Common myeloid progenitor, CD34-positive (primary cell): ENCODE measurements at places on chromosomes 16 and 17.

DNA sequence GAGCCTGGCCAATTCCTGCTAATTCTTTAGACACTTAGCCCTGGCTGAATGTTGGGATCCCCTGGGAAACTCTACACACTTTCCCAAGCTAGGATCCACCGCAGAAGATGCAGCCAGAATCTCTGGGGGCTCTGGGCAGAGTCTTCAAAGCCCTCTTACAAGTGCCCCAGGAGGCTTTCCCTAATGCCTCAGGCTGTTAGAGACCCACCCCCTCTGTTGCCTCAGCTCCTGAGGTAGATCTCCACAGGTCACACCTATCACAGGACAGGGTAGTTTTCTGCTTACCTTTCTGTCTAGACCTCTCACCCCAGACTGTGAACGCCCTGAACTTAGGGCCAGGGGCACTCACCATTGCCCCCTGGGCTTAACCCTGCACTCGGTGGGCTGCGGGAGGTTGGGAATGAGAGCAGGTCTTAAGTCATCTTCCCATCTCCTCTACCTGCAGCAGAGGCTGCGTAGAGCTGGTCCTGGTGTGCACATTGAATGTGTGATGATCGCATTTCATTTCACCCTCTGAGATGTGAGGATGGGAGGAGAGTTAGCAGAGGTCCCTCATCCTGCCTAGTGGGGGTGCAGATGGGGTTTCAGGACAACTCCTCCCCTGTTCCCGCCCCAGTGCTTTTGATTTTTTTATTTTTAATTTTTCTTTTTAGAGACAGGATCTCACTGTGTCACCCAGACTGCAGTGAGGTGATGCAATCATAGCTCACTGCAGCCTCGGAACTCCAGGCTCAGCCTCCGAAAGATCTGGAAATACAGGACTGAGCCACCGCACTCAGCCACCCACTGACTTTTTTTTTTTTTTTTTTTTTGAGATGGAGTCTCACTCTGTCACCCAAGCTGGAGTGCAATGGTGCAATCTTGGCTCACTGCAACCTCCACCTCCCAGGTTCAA is 89.0 kb upstream of the LHX1 start:
- DNase-seq: no peak

DNA sequence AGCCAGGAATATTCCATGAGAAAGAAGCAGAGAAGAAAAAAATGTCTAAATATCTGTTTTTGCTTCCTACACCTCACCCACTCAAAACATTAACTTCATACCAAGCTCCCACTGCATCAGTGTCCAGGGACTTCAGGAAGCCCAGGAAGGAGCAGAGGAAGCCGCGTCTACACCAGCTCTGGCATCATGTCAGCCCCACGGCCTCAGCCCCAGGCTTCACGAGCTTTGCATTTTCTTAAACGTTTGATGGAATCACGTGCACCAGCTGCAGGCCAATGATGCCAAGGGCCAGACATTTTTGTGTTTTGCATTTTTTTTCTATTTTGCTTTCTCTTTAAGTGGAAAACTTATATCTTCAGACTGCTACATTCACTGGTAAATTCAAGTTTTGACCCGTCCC is 48.6 kb downstream of the CDRT4 start:
- DNase-seq: no peak

- no peak for DNase-seq
Measured at GRCh38 chr17:37797206-37797605, 52.3 kb upstream of the HNF1B start.

DNA sequence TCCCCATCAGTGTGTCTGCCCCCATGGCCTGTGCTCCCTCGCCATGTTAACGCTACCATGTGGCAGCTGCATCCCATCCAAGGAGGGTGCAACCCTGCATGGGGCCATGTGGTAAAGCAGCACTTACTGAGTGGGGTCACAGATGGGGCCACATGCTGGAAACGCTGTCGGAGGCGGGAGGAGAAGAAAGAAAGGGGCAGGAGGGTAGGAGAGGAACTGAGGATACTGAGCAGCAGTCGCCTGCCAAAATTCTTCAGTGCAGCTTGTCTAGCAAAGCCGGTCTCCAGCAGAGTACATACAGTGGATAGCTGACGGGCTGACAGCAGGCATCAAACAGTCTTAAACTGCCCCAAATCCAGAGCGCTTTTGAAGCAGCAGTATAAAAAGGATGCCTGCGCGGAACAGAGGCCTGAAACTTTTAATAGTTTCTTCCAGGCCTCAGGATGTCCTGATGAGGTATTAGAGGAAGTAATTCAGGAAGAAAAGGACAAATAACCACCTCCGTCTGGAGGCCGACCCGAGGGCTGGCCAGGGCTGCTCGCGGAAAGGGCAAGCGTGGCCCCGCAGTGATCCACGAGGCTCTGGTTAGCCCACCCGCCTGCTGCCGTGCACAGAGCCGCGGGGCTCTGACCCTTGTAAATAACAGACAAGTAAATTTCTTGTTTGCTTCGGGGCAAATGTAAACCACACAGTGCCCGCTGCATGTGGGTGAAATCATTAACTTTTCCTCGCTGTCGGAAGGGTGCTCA is 149.0 kb downstream of the CCDC182 start:
- no peak for DNase-seq
